ENCODE measurements at places on chromosomes 4 and X.

DNA sequence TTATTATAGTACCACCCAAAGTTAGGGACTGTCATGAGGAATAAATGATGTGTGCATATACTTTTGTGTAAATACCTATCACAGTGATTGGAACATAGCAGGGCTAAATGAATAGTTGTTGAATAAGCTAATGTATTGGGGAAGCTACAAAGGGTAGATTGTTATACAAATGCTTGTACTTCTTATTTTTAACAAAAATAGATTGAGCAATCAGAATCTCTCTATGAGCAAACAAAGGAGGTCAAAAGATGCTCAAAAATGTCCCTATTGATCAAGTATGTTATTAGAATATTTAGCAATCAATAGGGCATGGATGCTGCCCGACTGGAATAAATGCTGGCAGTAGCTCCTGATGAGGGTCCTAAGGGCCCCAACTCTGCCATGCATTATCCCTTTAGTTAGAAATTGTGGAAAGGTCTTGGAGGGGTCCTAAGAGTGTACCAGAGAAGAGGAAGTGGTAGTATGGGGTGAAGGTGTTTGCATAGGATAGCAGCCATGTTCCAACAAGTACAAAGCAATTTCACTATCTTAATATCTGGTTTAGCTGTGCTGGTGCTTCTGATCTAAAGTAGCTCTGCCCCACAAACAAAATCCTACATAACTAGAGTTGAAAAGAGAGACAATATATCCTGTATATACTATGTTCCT, 33.1 kb upstream of the TAPT1 start:
- no peak for DNase-seq

DNA sequence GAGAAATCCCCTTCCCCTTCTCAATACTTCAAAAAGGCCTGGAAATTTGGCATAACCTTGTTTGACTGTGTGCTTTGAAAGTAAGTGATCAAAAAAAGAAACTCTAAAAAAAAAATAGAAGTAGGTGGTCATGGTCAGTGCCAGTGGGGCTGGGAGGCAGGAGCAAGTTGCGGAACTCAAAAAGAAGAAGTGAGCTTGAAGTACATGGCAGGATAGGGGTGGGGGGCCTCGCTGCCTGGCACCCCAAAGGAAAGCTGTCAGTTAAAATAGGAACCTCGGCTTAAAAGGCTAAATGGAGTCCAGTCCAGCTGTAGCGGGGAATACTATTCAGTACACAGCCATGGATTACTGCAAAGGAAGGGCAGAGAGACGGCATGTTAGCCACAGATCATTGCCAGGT, 12.2 kb upstream of the NKRF start:
- DNase-seq, result no peak

DNA sequence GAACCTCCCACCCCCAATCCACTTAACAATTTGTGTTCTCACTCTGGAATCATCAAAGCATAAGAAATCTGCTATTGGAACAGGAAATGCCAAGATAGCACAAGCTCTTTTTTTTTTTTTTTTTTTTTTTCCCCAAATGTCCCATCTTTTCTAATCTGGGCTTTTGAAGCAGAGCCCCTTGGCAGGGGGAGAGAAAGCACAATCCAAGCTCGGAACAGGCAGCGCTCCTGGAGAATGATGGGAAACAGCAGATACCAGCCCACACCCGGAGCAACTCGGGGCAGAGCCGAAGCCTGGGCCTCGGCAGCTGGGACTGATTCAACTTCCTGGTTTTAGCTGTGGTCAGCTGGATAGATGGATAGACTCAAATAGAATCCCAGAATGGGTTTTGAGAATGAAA, 235.1 kb downstream of the QDPR start:
- DNase-seq, result no peak

- DNase-seq, result no peak
These were observed 26.7 kb upstream of the TADA2B start for GRCh38 chr4:7016512-7016911.

DNA sequence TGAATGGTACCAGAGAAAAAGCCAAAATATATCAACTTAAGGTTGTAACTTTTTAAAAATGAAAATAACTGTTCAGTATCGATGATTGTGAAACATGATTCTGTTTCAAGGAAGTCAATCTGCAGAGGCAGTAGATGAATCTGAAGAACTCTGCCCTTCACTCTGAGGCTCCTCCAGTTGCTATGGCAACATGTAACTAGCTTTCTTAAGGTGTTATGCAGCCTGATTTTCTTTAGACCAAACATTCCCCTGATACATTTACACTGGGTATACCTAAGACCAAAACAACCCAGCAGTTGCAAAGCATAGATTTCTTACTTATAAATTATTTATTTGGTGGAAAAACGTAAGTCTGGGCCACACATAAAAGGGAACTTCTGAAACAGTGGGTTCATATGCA, 133.6 kb upstream of the RASGEF1B start:
- no peak for DNase-seq

DNA sequence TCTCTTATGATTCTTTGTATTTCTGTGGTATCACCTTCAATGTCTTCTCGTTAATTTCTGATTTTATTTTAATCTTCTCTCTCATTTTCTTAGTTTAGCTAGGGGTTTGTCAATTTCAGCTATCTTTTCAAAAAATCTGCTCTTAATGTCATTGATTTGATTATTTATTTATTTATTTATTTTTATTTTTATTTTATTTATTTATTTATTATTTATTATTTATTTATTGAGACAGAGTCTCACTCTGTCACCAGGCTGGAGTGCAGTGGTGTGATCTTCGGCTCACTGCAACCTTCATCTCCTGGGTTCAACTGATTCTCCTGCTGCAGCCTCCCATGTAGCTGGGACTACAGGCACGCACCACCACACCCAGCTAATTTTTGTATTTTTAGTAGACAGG, 194.1 kb downstream of the SCFD2 start:
- DNase-seq, result no peak

DNA sequence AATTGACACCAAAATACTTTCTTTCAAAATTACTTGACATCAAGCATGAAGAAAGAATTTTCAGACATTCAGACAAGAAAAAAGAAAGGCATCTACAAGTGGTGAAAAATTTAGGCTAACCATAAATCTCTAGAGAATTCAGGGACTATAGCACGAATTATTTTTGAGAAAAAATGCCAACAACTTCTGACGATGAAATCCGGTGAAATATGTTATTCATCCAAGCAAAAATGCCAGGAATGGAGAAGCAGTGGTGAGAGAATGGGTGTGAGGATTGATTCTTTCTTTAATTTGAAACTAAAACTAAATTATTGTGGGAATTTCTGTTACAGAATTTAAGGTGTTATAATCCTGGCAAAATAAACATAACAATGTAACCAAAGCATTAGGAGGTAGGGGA, 69.4 kb upstream of the SORBS2 start:
- no peak for DNase-seq

DNA sequence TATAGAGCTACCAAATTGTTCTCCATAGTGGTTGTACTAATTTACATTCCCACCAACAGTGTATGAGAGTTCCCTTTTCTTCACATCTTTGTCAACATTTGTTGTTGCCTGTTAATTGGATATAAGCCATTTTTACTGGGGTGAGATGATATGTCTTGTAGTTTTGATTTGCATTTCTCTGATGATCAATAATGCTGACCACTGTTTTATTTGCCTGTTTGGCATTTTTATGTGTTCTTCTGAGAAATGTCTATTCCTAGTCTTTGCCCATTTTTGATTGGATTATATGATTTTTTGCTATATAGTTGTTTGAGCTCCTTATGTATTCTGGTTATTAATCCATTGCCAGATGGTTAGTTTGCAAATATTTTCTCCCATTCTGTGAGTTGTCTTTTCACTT, 44.3 kb downstream of the ACTRT1 start:
- DNase-seq, result no peak

DNA sequence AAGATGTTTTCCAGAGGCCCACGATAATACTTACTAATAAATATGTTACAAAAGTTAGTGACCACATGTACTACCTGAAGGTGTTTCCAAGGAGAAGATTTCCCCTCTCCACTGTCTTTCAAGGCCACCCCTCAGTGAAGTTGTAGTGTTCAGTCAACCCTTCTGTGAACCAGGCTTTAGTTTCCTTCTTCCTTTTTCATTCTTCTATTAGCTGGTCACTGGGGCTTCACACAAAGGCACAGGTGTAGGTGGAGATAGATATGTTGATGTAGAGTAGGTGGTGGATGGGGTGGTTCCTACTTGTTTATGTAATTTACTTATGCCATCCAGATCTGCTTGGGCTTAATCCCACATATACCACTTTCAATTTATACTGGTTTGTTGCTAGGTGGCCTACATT, 43.3 kb upstream of the ADAM29 start:
- DNase-seq, result no peak

GRCh38 chr4:113849771-113850170, 88.2 kb upstream of the CAMK2D start:
- DNase-seq, result no peak

GRCh38 chr4:93346840-93347239, 481.7 kb upstream of the ATOH1 start:
- DNase-seq, result no peak

GRCh38 chr4:176149680-176150355, 45.6 kb downstream of the SPATA4 start:
- no peak for DNase-seq

- no peak for DNase-seq
These were observed 492.1 kb downstream of the PACRGL start for GRCh38 chr4:21192367-21192766.

- no peak for DNase-seq
These were observed 9.2 kb upstream of the MAML3 start for GRCh38 chr4:140163029-140163810.

DNA sequence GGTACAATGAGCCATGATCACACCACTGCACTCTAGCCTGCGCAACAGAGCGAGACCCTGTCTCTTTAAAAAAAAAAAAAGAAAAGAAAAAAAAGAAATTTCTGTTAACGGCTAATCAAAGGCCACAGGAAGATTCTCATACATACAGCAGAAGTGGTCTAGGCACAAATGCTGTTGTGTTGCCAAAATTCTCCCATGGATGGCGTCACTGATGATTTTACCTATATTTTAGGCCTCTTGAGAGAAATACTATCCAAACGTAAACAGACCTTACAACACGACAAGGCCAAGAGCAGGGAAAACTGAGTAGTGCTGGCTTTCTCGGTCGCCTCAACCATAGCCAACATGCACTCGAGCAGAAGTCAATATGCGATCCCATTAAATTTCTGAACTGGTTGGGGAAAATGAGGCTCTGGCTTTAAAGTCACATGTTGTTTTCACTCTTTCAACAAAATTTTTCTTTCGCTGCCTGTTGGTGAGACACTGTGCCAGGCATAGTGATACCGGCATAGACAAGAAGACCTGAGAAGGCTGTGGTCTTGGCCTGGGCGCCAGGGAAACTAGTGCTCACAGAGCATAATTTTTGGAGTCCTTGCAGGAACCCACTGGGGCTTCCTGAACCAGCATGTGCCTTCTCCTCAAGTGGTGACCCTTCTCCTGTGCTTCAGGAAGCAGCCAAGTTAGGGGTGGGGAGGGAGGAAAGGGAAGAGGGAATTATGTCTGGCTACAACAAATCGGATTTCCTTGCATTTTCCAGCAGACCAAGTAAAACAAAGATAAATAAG, 20.6 kb downstream of the SH3KBP1 start:
- no peak for DNase-seq

- DNase-seq, result no peak
These were observed 182.8 kb upstream of the C1QTNF7 start for GRCh38 chr4:15245006-15245530.

GRCh38 chr4:72901553-72901952, 168.0 kb downstream of the COX18 start:
- no peak for DNase-seq

- DNase-seq, result no peak
These were observed 138.6 kb downstream of the AMELX start for GRCh38 chrX:11431786-11432185.

DNA sequence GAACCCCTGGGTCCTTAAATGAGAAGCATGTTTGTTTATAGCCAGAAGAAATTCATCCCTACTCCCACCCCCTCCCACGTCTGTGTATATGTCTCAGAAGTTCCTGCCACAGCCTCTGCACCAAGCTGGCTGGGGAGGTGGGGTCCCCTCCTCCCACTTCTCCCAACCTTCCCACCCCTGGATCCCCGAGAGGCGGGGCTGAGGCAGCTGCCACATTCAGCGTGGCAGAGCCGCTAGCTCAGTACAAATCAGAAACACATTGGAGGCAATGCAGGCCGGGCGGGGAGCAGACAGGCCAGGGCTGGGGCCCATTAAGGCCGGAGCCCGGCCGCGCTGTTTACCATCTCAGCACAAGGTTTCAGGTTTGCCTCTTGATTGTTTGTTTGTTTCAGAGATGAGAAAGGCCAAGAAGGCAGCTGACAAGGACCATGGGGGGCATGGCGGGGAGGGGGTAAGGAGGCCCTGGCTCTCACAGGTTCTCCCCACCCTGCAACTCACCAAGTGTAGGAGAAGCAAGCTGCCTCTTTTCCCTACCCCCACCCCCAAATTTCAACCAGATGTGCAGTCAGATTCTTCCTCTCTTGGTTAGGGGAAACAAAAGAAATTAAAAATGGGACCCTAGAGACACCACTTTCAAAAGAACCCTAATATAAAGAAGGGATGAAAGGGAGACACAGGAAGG, 22.3 kb downstream of the PJA1 start:
- no peak for DNase-seq
